ENCODE measurements at places on chromosomes 1 and 21. TPM values are rescaled to one million over a fixed set of nuclear protein-coding genes. Genes with fewer than 3 reads are reported as not detected.

Gene ADAMTS1
- total RNA-seq, result 188 TPM

Gene GNL2
- 119 TPM for total RNA-seq

Gene LYST
- total RNA-seq, result 2.9 TPM

Gene CLCA1
- total RNA-seq, result not detected

Gene MIXL1
- not detected for total RNA-seq

Gene RNU1-4
- total RNA-seq, result under 0.01 TPM

Gene ANXA9
- total RNA-seq, result not detected

Gene OR2M3
- not detected for total RNA-seq

Gene CFHR4
- total RNA-seq, result not detected

Gene ORC1
- total RNA-seq, result 37.3 TPM

Gene VWA5B1
- not detected for total RNA-seq

Gene CD5L
- total RNA-seq, result not detected

Gene ST6GALNAC5
- not detected for total RNA-seq

Gene TMEM125
- not detected for total RNA-seq

Gene SYDE2
- 5.2 TPM for total RNA-seq

Gene ACTN2
- total RNA-seq, result 2.0 TPM

Gene OPTC
- not detected for total RNA-seq

Gene DSCAM
- 0.02 TPM for total RNA-seq

Gene FMOD
- total RNA-seq, result 7.5 TPM

Gene KRTAP19-1
- total RNA-seq, result not detected

Gene VSIG8
- not detected for total RNA-seq

Gene LENEP
- total RNA-seq, result not detected

Gene VTCN1
- total RNA-seq, result 0.40 TPM

Gene AADACL4
- total RNA-seq, result not detected

Gene KRTAP13-2
- total RNA-seq, result not detected

Gene YBEY
- total RNA-seq, result 16.4 TPM

Gene C1orf52
- total RNA-seq, result 21.7 TPM

Gene CATSPERE
- total RNA-seq, result 0.06 TPM

Gene AGO4
- total RNA-seq, result 17.1 TPM

Gene PAQR6
- 1.2 TPM for total RNA-seq

Gene ACOT11
- 4.4 TPM for total RNA-seq

Gene NT5C1A
- not detected for total RNA-seq

Gene TSPEAR
- total RNA-seq, result not detected

Gene RAP1GAP
- total RNA-seq, result 5.2 TPM

Gene TCHHL1
- not detected for total RNA-seq

Gene CSF3R
- not detected for total RNA-seq

Gene TPTE
- total RNA-seq, result 0.28 TPM

Gene F11R
- total RNA-seq, result not detected

Gene GBP7
- total RNA-seq, result not detected

Gene CACNA1S
- total RNA-seq, result 0.24 TPM

Gene SPATA1
- 0.97 TPM for total RNA-seq

Gene OR2L8
- not detected for total RNA-seq

Gene PGBD5
- 21.6 TPM for total RNA-seq

Gene IFNGR2
- total RNA-seq, result 67.1 TPM

Gene PIP5K1A
- 99.3 TPM for total RNA-seq

Gene CCDC30
- total RNA-seq, result 0.40 TPM

Gene SRGAP2C
- 21.0 TPM for total RNA-seq

Gene SMIM34
- not detected for total RNA-seq

Gene RAB7B
- total RNA-seq, result not detected

Data from SJCRH30 (cell line).